ENCODE measurements at places on chromosomes 11 and 22.
A peak's percentile ranks its signal among the peaks of the same experiment; 100 is the strongest.

DNA sequence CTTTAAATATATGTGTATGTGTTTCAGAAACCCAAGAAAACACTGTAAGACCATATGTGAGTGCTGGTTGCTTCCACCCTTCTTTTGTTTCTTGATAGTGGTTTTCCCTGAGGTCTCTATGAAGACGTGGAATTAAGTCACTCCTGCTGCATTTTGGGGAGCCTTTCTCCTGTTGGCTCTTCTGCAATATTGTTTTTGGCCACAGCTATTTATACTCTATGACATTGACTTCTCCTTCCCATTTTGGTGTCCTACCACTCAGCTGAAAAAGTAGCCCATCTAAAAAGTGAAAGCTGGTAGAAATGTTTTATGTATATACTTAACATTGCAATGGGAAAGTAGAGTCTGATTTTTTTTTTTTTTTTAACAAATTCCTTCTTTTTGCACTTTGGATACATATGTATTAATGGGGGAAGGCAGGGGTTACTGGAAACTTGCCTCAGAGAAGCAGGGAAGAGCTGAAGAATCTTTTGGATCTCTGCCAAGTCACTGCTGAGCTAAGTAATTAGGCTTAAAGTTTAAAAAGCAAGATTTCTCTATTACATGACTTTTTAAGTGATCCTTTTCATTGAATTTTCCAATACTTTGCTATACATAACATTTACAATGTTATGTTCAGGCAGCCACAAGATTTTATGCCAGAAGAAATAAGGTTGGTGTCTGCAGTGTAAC is 1.8 kb downstream of the TTC17 start:
- DNase-seq, result peak; percentile 20

- no peak for DNase-seq
These were observed 62.2 kb downstream of the SGSM3 start for GRCh38 chr22:40432625-40433024.

DNA sequence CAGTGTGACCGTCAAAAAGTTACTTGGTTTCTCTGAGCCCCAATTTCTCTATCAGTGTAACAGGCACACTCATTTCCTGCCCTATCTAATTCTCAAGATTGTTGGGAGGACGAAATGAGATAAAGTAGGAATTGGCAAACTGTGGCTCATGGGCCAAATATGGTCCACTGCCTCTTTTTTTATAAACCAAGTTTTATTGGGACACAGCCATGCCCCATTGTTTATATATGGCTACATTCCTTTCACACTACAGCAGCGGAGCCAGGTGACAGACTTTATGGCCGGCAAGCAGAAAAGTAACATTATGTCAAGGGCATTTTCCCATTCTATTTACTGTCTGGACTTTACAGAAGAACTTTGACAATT is 116.7 kb upstream of the TIMP3 start:
- DNase-seq, result no peak

DNA sequence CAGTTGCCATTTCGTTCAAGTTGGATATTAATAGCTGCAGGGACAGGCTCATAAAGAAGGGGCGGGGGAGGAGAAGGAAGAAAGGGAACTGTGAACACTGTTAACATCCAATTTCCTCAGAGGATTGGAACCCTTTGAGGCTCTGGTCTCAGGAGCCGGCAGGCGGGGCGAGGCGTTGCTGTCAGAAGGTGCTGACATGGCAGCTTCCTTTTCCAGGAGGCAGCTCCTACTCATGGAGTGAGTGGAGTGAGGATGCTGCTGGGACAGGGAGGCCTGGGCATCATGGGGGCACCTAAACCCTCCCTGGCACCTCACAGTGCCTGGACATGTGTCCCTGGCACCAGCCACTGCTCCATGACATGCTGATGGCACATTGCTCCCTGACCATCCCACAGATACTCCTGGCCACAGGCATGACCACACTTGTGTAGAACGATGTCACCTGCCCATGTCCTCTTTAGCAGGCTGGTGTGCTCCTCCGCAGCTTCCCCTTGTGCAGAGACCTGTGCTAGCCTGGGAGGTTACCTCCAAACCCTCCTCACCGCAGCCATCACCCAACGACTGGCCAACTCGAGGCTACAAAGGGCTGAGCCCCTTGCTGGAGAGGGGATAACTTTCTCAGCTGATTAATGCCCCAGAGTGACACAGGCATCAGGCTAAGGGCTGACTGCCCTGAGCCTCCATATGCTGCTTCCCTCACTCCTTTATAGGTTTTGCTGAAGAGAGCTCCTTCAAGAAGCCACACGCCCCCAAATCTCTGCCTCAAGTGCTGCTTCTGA is 79.6 kb upstream of the NECTIN1 start:
- no peak for DNase-seq

- no peak for DNase-seq
These were observed 26.1 kb downstream of the CD82 start for GRCh38 chr11:44591557-44591956.

GRCh38 chr11:1285316-1285744 is 24.1 kb downstream of the TOLLIP start:
- no peak for DNase-seq

DNA sequence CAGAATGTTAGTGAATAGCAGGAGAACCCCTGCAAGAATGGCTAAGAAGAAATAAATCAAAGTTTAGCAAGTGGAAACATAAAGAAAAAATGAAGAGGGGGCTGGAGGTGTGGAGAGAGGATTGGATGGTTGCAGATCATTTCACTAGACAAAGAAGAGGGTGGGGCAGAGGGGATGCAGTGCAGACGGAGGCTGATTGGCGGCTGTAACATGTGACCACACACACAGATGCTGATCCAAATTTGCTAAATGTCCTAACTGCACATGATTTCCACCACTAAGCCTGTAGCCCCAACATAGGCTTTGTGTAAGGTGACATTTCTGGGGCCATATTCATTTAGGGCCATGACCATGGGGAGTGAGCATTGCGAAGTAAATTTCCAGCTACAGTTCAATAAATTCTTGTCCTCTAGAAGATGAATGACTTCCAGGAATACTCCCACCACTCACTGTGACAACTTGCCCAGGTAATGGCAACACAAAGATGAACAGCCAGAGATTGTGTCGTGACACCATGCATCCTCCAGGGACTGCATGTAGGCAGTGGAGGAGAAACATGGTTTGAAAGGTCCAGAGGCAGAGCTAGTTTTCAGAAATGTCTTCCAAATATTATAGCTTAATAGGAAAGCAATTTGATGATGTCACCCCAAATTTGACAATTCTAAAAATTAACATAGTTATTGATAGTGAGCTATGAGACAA is 6.8 kb downstream of the KRTAP5-11 start:
- no peak for DNase-seq

GRCh38 chr22:24096758-24097115 is 84.5 kb upstream of the SUSD2 start:
- no peak for DNase-seq

DNA sequence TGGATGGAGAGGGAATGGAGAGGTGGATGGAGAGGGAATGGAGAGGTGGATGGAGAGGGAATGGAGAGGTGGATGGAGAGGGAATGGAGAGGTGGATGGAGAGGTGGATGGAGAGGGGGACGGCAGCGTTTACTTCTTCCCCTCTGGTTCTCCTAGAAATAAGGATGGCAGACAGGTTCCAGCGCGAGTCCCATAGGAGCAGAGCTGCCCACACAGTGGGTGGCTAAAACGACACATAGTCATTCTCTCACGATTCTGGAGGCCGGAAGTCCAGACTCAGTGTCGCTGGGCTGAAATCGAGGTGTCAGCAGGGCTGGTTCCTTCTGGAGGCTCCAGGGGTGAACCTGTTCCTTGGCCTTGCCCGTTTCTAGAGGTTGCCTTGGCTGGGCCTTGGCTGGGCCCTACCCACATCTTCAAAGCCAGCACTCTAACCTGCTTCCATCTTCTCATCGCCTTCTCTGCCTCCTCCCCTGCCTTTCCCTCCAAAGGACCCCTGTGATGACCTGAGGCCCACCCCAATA is 12.7 kb upstream of the CTSD start:
- DNase-seq, result no peak

GRCh38 chr11:45541693-45542434 is 123.6 kb downstream of the CHST1 start:
- no peak for DNase-seq

DNA sequence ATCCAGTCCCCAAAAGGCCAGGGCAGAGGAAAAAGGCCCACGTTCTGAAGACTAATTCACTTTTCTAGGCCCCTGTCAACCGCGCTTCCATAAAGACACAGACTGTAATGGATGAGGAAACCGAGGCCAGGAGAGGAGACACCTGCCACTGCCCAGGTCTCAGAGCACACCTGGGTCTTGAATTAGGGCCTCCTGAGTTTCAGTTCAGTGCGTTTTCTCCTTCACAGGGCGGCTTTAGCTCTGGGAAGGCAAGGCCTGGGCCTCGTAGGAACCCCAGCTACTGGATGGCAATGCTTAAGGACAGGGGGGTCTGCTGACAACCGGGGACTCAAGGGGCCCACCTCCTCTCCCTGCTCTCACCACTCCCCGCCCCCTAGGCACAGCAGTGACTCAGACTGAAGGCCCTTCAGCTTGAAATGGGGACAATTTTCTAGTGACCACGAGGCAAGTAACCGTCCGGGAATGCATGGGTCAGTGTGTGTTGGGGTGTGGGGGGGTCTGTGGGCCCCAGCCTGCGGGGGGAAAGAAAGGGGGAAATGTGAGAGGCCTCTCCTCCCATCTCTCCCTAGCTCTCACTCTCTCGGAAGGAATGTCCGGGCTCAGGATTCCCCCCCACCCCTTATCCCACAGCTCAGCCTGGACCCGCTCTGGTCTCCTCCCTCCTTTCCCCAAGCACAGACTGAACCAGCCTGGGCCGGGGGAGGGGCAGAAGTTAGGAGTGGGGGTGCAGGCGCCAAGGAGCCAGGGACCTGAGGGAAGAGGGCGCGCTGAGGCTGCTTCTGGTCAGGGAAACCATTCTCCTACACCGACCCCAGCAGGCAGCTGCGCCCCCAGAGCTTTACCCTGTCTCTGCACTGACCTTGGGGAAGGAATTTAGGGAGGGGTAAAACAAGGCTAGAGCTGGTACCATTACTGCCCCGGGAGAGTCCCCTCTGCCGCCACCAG is 17.2 kb downstream of the CREB3L1 start:
- no peak for DNase-seq

Measured in kidney glomerular epithelial cell (primary cell).